ENCODE measurements at places on chromosomes 1 and 21.

DNA sequence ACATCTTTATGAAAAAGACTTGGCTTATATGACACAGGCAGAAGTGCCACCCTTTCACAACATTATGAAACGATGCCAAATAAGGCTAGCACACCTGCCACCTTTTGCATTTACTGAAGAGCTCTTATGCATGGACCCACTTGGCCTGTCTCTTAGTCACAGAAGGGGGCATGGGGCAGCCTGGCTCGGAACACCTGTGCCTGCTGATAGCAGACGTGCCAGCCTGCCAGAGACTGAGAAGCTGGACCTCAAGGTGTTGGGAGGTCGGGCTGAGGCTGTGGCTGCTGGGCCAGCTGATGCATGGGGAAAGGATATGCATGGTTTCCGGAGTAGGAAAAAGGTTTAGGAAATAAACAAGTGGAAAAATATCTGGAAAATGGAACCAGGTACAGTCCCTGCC lies 21.5 kb downstream of the RCAN1 start:
- no peak for DNase-seq

GRCh38 chr21:31176080-31176551 lies 137.8 kb upstream of the KRTAP19-8 start:
- no peak for DNase-seq

DNA sequence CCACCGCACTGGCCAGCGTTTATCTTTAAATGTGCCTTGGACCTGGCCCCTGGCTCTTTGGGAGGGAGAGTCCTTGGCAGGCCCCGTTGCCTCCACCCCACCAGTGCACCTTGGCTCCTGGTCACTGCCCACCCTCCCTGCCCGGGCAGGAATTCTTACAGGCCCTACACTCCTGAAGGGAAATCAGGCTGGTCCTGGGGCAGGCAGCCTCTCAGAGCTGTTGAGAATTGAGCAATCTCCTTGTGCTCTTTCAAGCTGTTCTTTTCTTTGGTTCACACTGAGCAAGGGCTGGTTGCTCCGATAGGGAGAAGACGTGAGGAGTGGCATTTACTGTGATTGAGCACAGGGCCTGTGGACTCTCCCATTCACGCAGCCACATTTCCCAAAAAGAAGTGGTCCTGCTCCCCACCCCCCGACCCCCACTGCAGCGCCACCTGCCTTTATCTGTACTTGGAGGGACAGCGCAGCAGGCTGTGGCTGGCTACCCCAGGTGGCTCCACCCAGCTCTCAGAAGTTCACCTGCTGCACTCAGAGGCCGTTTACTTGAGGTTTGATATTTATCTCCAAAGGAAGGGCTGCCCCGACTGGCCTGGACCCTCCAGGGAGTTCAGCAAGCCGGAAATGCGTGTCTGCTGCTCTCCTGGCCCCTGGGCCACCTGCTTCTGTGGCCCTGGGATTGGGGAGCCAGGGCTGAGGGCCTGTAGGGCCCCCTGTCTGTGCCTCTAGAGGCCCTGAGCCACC lies 47.8 kb downstream of the SKI start:
- no peak for DNase-seq

GRCh38 chr1:118589238-118589846 lies 398.8 kb downstream of the TBX15 start:
- no peak for DNase-seq

DNA sequence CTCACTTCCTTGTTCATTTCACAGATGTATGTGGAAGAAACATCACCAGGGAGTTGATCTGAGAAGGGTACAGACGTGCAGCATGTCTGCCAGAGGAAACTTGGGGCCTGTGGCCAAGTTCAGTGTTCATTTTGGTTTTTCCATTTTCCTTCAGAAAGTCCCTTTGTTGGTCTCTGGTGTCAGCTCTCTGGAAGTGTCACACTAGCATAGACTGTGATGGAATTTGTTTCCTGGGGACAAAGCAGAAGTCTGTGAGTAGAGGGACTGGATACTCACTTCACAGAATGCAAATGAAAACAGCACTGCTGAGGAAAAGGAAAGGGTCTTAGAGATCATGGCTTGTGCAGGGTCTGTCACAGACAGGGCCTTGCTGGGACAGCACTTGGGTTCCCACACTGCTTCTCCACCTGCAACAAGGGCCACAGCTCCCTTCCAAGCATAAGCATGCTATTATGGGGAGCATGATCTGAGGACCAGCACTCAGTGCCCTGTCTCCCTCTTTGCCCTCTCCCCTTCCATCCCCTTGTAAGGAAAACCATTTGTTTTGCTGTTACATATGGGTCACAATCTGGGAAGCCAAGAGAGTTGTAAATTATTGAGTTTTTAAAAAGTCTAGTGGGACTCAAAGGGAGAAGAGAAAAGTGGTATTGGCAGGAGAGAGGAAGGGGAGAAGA lies 31.4 kb upstream of the CD84 start:
- DNase-seq = no peak

- no peak for DNase-seq
Observed at GRCh38 chr1:197390856-197391255, 122.8 kb downstream of the CRB1 start.

GRCh38 chr1:173201969-173202368 lies 5.2 kb downstream of the TNFSF4 start:
- DNase-seq = no peak

- no peak for DNase-seq
Observed at GRCh38 chr1:46594063-46594462, 10.0 kb downstream of the MKNK1 start.

DNA sequence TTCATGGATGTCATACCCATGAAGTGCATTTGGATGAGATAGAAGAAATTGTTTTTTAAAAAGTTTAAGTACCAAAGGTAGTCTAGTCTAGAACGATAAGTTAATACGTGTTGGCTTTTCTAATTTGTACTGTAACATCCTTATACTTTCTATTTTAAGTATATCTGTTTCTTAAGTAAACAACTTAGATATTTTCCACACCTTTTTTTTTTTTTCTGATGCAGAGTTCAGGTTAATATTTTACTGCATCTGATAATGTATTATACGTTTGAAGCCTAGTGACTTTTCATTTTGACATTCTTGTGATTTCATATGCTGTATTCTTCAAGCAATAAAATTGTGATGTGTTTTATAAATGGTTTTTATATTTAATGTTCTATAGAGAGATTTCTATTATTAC lies 16.5 kb downstream of the DR1 start:
- no peak for DNase-seq

DNA sequence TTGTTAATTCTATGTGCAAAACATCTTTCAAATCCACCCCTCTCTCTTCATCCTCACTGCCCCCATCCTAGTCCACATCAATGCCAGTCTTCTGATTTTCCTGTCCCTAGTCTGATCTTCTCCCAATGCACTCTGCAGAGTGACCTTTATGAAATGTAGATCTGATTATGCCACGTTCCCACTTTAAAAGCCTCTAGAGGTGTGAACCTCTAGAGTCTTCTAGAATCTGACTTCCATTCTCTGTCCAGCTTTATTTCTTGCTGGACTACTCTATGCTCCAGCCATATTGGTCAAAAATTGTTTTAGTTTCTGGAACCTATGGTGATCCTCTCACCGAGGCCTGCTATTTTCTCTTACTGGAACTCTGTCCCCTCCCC lies 32.5 kb downstream of the ZNF648 start:
- no peak for DNase-seq

GRCh38 chr1:55059302-55060132 lies 20.2 kb downstream of the PCSK9 start:
- no peak for DNase-seq

GRCh38 chr1:200738949-200739651 lies 407 bp downstream of the CAMSAP2 start:
- peak; percentile 78 for DNase-seq

DNA sequence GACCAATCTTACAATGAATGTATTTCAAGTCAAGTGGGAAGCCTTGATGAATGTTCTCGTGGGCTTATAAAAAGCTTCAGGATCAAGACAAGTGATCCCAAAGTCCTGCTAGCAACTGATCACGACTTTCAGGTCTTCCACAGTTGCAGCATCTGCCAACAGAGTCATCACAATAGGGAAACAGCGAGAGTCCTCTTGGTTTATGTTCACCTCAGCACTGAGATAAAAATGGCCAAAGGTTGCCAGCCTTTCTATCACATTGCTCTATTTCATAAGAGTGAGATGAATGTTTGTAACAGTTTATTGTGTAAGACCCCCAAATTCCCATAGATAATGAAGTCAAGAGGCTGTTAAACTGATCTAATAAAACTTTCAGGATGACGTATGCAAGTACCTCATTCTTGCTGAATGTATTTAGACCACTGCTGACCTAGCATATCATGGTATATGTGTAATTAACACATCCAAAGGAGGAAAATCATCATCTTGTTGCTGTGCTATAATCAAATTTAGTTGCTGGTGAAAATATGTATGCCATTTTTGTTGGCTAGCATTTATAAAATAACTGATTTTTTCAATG lies 150.6 kb downstream of the TGFBR3 start:
- no peak for DNase-seq

GRCh38 chr1:245807954-245808719 lies 653.4 kb downstream of the KIF26B start:
- DNase-seq = peak; percentile 17

DNA sequence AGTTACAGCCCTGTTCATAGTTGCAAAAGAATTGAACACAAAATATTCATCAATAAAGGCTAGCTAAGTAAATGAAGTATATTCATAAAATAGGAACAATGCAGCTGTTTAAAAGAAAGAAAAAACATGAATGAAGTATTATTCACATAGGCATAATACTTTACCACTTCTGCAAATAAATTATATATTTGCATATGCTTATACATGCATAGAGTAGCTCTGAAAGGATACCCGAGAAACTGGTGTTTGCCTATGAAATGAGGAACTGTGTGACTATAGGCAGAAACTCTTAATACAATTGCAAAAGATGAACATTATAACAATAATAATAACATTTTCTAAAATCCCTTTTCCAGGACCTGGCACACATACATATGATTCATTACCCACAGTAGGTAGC lies 385.9 kb downstream of the DSCAM start:
- DNase-seq = no peak

- DNase-seq = no peak
Observed at GRCh38 chr1:200741551-200742207, 3.0 kb downstream of the CAMSAP2 start.

DNA sequence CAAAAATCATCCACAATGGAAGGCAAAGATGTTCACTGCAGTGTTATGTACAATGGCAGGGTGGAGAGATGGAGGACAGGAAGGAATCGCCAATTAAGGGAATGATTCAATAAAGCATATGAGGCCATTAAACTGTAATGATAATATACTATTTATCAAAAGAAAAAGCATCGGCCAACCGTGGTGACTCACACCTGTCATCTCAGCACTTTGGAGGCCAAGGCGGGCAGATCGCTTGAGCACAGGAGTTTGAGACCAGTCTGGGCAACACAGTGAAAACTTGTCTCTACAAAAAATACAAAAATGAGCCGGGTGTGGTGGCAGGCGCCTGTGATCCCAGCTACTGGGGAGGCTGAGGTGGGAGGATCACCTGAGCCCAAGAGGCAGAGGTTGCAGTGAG lies 89.1 kb downstream of the SSBP3 start:
- DNase-seq = no peak

DNA sequence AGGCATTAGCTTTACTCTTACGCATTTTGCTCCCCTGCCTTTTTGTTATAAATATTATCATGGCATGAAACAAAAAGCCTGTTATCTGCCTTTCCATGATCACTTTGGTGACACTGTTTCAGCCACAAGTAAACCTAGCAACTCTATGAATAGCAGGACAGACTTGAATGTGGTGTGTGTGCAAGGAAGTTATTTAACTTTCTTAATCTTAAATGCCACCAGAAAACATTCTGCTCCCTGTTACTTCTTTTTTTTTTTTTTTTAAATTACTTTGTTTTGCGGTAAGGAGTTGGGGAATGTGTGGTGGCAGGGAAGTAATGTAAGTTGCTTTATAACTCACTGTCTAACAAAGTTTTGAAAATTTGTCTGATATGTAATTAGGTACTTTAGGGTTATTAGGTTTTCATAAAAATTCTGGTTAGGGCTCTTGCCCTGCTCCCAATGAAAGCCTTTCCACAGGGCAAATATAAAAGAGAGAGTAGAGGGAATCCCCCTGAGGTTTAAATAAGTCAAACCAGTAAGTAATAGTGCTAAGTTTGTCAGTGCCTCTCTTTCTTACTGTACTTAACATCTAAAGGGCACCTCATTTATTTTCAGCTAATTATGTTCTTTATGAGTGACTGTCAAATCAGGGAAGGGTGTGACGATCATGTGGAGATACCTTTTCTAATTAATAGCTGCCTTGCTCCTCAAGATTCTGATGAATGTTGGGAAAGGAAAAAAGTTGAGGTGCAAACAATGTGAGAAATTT lies 39.5 kb downstream of the RASAL2 start:
- DNase-seq = no peak

DNA sequence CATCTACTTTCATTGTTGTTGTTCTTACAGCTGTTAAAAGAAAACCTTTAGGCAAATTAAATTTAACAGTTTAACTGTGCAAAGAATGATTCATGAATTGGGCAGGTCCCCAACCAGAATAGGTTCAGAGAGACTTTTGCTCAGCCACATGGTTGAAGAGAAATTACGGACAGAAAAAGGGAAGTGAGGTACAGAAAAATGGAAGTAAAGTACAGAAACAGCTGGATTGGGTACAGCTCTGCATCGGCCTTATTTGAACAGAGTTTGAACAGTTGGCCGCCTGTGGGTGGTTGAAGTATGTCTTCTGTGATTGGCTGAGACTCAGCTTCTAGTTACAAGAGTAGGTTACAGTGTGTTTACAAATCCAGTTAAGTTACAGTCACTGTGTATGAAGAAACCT lies 210.1 kb downstream of the FGGY start:
- peak; percentile 20 for DNase-seq

GRCh38 chr1:31643976-31644559 lies 608 bp downstream of the PEF1 start:
- DNase-seq = no peak

- no peak for DNase-seq
Observed at GRCh38 chr1:94579876-94580294, 38.3 kb upstream of the F3 start.

GRCh38 chr1:154328318-154329151 lies 3.2 kb downstream of the ATP8B2 start:
- peak; percentile 84 for DNase-seq

DNA sequence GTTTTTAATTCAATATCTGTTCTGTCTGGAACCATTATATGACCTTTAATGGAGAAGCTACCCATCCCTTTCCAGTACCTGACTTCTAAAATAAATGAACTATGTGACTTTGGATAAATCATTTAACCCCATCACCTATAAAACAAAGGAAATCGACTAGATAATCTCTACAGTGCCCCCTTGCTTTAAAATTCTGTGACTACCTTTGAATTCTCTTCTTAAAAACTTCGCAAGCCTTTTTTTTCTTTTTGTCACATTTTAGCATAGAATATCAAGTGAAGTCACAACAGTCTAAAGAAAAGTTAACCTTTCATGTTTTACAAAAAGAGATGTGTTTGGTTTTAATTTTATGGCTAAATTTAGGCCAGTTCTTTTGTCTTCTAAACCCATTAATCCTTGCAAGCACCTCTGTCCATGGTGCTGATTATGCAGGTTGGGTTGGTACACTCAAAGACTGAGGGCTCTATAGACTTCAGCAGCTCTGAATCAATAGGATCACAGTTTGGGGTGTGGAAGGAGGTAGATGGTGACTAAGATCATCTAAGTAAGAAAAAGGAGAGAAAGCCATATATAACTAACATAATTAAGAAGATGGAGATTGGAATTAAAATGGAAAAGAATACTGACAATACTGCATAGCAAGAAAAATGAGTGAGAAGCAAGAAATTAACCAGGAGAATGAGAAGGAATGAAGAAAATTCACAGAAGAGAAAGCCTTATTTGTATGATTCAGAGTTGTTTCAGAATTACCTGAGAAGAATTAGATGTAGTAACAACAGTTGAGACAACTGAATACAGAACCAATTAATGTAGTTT lies 59.2 kb downstream of the TBX15 start:
- DNase-seq = no peak
